Heart right ventricle (tissue), 16 donors: ENCODE measurements at places on chromosomes 12 and 14. TPM values are rescaled to one million over a fixed set of nuclear protein-coding genes. Genes with fewer than 3 reads are reported as not detected.
A peak's percentile ranks its signal among the peaks of the same experiment; 100 is the strongest.

DNA sequence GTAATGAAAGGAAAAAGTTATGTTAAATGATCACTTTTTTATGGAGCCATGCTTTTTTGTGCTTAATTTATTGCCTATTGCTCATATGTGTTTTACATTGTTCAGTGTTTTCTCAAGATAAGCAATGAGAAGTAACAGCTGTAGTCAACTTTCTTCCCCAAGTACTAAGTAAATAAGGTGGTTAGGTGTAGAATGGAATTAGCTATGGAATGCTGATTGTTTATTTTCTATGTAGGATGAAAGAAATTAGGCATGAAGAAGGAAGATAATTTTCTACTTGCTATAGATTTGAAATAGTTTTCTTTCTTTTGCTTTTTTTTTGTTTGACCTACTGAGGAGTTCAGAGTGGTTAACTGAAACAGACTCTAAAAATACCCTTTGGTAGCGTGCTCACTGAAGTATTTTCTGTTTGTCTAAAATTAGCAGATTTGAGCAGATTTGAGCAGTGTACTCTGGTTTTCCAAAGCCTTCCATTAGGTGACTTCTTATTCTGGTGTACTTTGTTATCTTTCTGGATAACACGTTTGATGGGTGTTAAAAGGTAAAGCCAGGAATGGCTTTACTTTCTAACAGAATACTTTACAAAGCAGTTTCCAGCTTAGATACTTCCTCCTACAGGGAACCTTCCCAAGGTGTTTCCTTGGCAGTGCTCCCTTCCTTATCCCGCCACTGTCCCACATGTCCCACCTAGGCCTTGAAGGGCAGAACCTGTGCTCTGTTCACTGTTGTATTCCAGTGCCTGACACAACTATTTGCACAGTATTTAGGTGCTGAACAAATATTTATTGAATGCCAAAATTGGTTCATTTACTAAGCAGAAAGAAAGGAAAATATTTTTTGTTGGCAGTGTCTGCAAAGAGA lies 56.0 kb downstream of the RASSF3 start:
- H3K4me3 ChIP-seq: no peak overlapping the region
- H3K36me3 ChIP-seq: no peaks in the 10 kb centered on the region
- DNase-seq: no peak
- H3K27ac ChIP-seq: peak overlapping the region; percentile 84

DNA sequence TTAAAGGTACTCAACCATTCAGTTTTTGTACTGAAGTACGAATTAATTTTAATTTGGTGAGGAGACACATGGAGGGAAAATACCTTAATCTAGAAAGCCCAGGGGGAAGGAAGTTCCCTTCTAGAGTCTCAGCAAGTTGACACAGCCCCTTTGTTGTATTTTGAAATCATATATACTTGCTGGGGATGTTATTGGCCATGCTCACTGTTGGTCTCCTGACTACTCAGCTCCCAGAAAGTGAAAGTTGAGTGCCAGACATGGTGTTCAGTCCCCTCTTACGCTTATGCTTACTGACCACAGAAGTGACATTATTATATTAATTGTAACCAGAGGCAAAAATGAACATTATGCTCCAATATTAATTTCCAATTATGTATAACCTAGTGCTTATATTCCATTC lies 28.1 kb downstream of the ARF6 start:
- no peaks in the 10 kb centered on the region for H3K36me3 ChIP-seq
- H3K27me3 ChIP-seq: no peaks in the 10 kb centered on the region
- DNase-seq: no peak
- no peak overlapping the region for H3K4me3 ChIP-seq
- no peak overlapping the region for H3K27ac ChIP-seq
- H3K4me1 ChIP-seq: no peaks in the 10 kb centered on the region

DNA sequence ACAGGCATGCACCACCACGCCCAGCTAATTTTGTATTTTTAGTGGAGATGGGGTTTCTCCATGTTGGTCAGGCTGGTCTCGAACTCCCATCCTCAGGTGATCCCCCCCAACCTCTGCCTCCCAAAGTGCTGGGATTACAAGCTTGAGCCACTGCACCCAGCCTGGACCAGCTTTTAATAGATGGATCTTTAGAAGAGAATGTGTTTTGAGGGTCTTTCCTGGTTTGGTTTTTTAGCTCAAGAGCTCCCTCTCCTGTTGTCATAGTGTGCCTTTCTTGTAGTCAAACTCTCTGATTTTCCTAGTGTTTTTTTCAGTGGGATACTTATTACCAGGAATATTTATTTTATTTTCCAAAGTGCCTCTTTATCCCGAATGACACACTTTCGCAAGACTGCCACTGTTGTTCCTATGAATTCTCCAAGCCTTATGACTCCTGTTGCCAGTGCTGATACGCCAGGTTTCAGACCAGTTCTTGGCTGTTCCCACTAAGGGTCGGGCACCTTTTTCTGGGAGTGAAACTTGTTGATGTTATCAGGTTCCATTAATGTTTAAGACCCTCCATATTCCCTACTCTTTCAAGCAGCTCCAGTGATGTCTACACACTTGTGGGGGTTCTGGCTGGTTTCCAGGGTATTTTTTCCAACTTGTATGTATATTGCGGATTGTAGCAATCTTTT lies 31.5 kb upstream of the LIMA1 start:
- no peak for DNase-seq
- no peaks in the 10 kb centered on the region for H3K27me3 ChIP-seq
- H3K27ac ChIP-seq: no peak overlapping the region
- H3K4me1 ChIP-seq: no peaks in the 10 kb centered on the region

GRCh38 chr12:106067606-106068205 lies 71.0 kb downstream of the NUAK1 start:
- H3K36me3 ChIP-seq: no peaks in the 10 kb centered on the region
- H3K4me1 ChIP-seq: peaks cover 66% of the 10 kb centered on the region
- H3K27ac ChIP-seq: no peak overlapping the region
- H3K27me3 ChIP-seq: no peaks in the 10 kb centered on the region

DNA sequence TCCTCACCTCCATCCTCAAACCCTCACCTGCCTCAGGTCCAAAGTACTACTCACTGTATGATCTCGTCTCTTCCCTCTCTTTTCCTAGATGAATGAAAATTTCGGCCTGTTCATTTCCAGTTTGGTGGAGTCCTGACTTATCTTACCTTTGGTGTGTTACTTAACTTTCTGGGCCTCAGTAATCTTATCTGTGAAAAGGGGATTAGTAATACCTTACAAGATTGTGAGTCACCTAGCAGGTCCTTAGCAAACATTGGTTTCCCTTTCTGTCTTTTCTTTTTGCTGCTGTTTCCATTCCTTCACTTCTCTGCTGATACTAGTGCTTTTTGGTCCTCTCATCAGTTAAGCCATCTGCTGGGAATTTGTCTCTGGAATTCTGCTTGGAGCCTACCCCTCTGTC lies 52.8 kb downstream of the AKAP6 start:
- H3K27ac ChIP-seq: no peak overlapping the region
- no peak for DNase-seq
- H3K27me3 ChIP-seq: no peaks in the 10 kb centered on the region
- no peak overlapping the region for H3K4me3 ChIP-seq
- no peaks in the 10 kb centered on the region for H3K36me3 ChIP-seq

GRCh38 chr12:44441155-44441554 lies 435.0 kb downstream of the NELL2 start:
- H3K4me1 ChIP-seq: no peaks in the 10 kb centered on the region
- no peaks in the 10 kb centered on the region for H3K36me3 ChIP-seq
- no peak overlapping the region for H3K27ac ChIP-seq
- no peak overlapping the region for H3K4me3 ChIP-seq
- no peaks in the 10 kb centered on the region for H3K27me3 ChIP-seq
- no peak for DNase-seq

GRCh38 chr14:74892745-74893144 lies 11.0 kb downstream of the DLST start:
- no peaks in the 10 kb centered on the region for H3K4me1 ChIP-seq
- no peak overlapping the region for H3K4me3 ChIP-seq
- H3K27me3 ChIP-seq: no peaks in the 10 kb centered on the region
- DNase-seq: no peak

GRCh38 chr12:58564721-58565120 lies 355.6 kb downstream of the LRIG3 start:
- no peak overlapping the region for H3K4me3 ChIP-seq
- no peaks in the 10 kb centered on the region for H3K36me3 ChIP-seq
- no peak overlapping the region for H3K27ac ChIP-seq

- no peak overlapping the region for H3K27ac ChIP-seq
- no peak for DNase-seq
- H3K36me3 ChIP-seq: no peaks in the 10 kb centered on the region
These were observed 88.4 kb downstream of the MYF5 start for GRCh38 chr12:80805106-80805505.

DNA sequence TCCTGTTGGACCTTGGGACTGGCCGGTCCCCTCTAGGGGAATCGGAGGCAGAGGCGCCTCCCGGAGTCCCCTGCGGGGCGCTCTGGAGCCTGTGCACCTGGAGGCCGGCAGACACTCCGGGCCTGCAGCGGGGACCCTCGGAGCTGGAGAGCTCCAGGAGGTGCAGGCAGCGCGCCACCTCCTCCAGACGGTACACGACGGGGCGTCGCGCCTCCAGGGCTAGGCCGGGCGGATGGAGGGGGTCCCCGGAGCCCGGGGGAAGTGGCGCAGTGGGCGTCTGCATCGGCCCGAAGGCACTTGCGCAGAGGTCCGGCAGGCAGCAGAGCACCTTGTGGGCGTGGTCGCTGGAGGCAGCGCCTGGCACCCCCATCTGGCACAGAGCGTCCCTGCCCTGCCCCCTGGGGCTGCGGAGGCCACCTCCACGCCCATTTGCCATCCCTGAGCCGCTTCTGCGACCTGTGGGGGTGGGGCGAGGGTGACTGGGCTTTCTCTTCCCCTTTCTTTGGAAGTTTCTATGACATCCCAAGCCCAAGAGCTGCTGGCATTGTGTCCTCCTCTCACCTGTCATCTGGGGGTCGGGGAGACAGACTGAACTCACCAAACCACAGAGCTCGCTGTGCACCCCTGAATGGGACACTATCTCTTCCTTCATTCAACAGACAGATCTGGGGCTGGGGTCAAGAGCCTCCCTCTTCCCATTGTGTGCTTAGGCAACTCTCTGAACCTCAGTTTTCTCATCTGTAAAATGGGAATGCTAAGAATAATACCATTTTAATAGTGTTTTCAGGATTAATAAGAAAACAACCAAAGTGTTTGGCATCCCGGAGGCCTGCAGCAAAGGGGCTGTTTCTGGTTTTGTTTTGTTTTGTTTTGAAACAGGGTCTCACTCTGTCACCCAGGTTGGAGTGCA lies 37.5 kb upstream of the CORO1C start:
- no peak for DNase-seq
- H3K27ac ChIP-seq: no peak overlapping the region
- no peaks in the 10 kb centered on the region for H3K27me3 ChIP-seq

GRCh38 chr12:78002878-78003277 lies 172.2 kb downstream of the NAV3 start:
- no peak overlapping the region for H3K27ac ChIP-seq
- no peak overlapping the region for H3K4me3 ChIP-seq
- no peak for DNase-seq
- H3K4me1 ChIP-seq: no peaks in the 10 kb centered on the region

DNA sequence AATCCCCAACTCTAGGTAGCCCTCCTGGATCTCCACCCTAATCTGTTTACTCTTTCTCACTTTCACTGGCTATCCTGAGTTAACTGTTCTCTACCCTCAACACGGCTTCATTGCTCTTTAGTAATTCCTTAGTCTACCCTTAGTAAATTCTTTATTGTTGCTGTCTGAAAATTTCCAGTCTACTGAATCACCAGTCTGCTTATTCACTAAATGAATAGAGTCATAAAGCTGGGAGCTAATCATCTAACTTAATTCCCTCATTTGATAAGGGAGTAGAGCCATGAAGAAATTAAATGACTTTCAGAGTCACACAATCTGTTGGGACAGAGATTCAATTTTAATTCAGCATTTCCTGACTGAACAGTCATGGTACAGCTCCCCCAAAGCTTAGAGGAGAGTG lies 36.5 kb downstream of the YEATS4 start:
- H3K4me1 ChIP-seq: no peaks in the 10 kb centered on the region
- H3K4me3 ChIP-seq: no peak overlapping the region
- no peaks in the 10 kb centered on the region for H3K27me3 ChIP-seq
- no peak overlapping the region for H3K27ac ChIP-seq
- peaks cover 12% of the 10 kb centered on the region for H3K36me3 ChIP-seq
- no peak for DNase-seq

DNA sequence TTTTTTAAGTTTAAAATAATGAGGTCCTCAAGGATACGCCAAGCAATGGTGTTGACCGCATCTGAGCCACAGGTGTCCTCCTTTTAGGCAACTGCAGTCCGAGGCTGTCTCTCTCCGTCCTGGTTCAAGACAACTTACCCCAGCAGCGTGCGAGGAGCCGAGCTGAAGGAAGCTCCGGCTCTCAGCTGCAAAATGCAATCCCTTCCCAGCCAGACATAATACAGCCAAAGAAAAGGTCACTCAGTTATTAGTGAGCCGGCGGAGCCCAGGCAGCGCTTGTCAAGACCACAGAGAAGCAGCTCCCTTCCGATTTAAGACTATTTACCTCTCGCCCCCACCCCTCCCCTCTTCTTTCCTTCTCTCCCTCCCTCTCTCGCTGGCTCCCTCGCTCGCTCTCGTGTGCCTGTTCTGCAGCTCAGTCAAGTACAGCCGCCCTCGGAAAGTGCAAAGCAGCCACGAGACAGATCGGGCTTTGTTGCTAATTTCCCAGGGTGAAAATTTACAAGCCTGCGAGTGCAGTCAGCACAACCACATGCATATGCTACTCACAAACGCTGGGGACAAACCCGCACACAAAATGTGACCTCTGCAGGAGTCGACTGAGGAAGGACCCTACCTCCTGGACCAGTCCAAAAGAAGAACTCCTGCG lies 363 bp upstream of the LMO3 start:
- peak overlapping the region; percentile 39 for H3K4me3 ChIP-seq
- peak overlapping the region; percentile 62 for H3K27ac ChIP-seq
- no peaks in the 10 kb centered on the region for H3K36me3 ChIP-seq
- H3K27me3 ChIP-seq: peaks cover 30% of the 10 kb centered on the region
- no peaks in the 10 kb centered on the region for H3K4me1 ChIP-seq

- no peaks in the 10 kb centered on the region for H3K27me3 ChIP-seq
- no peak for DNase-seq
- no peaks in the 10 kb centered on the region for H3K36me3 ChIP-seq
- H3K4me1 ChIP-seq: no peaks in the 10 kb centered on the region
- no peak overlapping the region for H3K4me3 ChIP-seq
These were observed 77.9 kb downstream of the NPAS3 start for GRCh38 chr14:33016613-33017012.

DNA sequence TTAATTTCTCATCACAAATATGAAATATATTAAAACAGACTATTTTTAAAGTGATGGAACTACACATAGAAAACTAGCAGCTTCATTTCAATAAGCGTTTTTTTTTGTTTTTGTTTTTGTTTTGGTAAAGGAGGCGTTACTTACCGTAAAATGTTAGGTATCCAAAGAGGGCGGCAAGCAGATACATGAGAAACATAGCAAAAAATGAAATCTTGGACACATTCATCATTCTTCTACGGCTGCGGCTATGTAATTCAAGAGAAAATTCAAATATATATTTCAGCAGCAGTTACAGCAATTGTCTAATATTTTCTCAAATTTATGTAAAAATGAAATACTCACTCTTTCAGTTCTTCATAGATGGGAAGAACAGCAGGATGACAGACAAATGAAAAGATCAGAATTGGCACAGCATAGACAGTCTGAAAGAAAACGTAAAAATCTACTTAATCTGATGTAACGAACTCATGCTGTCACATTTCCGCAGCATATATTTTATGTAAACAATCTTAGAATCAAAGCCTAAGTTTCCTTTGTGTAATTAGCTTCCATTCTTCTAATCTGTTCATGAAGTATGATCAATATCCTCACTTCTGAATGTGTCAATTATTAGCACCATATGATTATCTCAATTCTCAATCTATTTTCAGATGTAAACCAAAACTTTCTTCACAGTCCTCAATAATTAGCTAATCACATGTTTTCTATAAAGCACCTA lies 8.8 kb downstream of the SLC38A2 start:
- H3K27me3 ChIP-seq: no peaks in the 10 kb centered on the region
- H3K4me1 ChIP-seq: peaks cover 88% of the 10 kb centered on the region
- H3K4me3 ChIP-seq: no peak overlapping the region
- H3K27ac ChIP-seq: no peak overlapping the region
- no peak for DNase-seq

The PIWIL1 gene
- not detected for total RNA-seq

The FAM186B gene
- total RNA-seq: 0.99 TPM

The CD163L1 gene
- 2.3 TPM for total RNA-seq
